Lung (tissue), 17 donors: ENCODE measurements at places on chromosomes 13 and 19. TPM values are rescaled to one million over a fixed set of nuclear protein-coding genes. Genes with fewer than 3 reads are reported as not detected.

The KCNC3 gene
- 13.2 TPM for total RNA-seq

The CYP4F8 gene
- not detected for total RNA-seq

The KIR3DL2 gene
- 0.09 TPM for total RNA-seq

The TNNT1 gene
- total RNA-seq = 4.1 TPM

The C19orf67 gene
- 1.0 TPM for total RNA-seq

The TEKTIP1 gene
- total RNA-seq = 0.74 TPM

The PPM1N gene
- 0.37 TPM for total RNA-seq

GRCh38 chr13:47408546-47409319 lies 511.9 kb upstream of the HTR2A start:
- no peak for DNase-seq
- no peaks in the 10 kb centered on the region for H3K27me3 ChIP-seq
- no peak overlapping the region for H3K27ac ChIP-seq
- H3K4me1 ChIP-seq = no peaks in the 10 kb centered on the region
- H3K36me3 ChIP-seq = no peaks in the 10 kb centered on the region

GRCh38 chr13:76512721-76513145 lies 373.5 kb downstream of the KCTD12 start:
- no peaks in the 10 kb centered on the region for H3K4me1 ChIP-seq
- DNase-seq = peak; percentile 20
- H3K27ac ChIP-seq = no peak overlapping the region
- no peak overlapping the region for H3K4me3 ChIP-seq
- no peaks in the 10 kb centered on the region for H3K27me3 ChIP-seq
- H3K36me3 ChIP-seq = no peaks in the 10 kb centered on the region

GRCh38 chr19:38319421-38320258 lies at the start of gene KCNK6:
KCNK6 (plus strand) TSS chr19:38319845; CDS start chr19:38319951, 106 bp downstream.
- no peak within 1 kb of the TSS for H3K27ac ChIP-seq
- H3K36me3 ChIP-seq = no peaks in the 10 kb centered on the region
- peaks cover 10% of the 10 kb centered on the region for H3K4me1 ChIP-seq
- DNase-seq = peak; percentile 68

DNA sequence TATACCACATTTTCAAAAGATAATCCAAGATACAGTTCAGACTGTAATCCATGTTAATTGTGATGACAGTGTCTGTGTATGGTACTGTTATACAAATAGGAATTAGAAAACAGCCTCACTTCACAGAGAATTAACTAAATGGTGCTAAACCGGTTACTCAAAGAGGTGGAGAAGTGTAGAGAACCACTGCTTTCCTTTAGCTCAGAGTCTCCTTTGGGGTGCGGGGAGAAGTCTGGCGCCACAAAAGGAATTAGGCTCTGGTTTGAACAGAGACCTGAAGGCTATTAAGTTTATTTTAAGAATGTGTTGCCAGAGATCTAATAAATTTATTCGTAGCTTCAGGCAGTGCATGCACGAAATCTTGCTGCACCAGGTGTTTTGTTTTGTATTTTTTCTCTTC lies 65.8 kb downstream of the FREM2 start:
- H3K4me3 ChIP-seq = no peak overlapping the region
- no peaks in the 10 kb centered on the region for H3K27me3 ChIP-seq
- no peak overlapping the region for H3K27ac ChIP-seq
- H3K4me1 ChIP-seq = no peaks in the 10 kb centered on the region
- no peak for DNase-seq

- no peaks in the 10 kb centered on the region for H3K27me3 ChIP-seq
- no peaks in the 10 kb centered on the region for H3K36me3 ChIP-seq
- peaks cover 9% of the 10 kb centered on the region for H3K4me1 ChIP-seq
- peak; percentile 96 for DNase-seq
- H3K27ac ChIP-seq = no peak overlapping the region
Observed at GRCh38 chr13:98893371-98893770, 84.5 kb downstream of the DOCK9 start.

DNA sequence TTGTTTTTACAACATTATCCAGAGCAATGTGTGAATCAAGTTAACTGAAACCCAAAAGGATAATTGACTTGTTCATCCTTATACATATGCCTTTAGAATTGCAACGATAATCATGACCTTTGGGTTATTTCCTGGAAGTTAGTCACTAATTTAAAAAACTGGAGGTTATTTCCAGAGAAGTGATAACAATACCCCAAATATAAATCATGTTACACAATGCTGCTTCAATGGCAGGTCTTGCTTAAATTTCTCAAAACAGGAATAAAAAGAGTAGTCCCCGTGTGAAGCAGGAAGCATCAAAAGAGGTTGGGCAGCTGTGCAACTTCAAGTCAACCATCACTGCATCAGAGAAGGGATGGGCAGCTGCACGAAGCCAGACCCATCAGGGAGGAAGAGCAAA lies 134.4 kb downstream of the EFNB2 start:
- H3K4me3 ChIP-seq = no peak overlapping the region
- no peaks in the 10 kb centered on the region for H3K36me3 ChIP-seq
- no peaks in the 10 kb centered on the region for H3K4me1 ChIP-seq
- no peak overlapping the region for H3K27ac ChIP-seq
- DNase-seq = no peak

DNA sequence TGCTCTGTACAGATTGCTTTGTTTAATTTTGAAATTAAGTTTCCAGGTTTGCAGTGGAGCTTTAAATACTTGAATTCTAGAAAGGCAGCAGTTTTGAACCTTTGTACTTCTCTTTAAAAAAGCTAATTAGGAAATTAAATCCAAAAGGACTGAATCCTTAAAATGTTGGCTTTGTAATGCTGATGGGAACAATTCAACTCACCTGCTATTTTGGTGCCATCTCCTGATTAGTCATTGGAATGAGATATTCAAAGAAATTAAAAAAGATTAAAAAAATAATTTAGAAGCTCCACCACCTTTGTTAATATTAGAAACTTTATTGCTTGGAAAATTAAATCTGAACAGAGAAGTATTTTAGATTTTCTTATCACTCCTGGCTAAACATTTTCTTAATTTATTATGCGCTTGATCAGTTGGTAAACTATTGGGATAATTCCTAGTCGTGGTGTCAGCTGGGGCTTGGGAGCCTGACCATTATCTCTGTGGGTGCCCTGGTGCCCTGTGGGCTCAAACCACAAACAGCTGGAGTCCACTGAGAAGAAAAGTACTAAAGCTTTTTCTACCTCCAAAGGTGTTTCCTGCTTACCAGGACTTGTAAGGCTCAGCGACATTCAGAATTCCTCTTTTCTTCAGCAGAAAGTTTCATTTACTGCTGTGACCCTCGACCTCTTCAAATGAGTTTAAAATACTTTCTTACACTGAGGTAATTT lies 540.4 kb downstream of the DIAPH3 start:
- H3K36me3 ChIP-seq = no peaks in the 10 kb centered on the region
- no peak overlapping the region for H3K27ac ChIP-seq
- H3K27me3 ChIP-seq = no peaks in the 10 kb centered on the region
- DNase-seq = no peak
- no peak overlapping the region for H3K4me3 ChIP-seq
- no peaks in the 10 kb centered on the region for H3K4me1 ChIP-seq

DNA sequence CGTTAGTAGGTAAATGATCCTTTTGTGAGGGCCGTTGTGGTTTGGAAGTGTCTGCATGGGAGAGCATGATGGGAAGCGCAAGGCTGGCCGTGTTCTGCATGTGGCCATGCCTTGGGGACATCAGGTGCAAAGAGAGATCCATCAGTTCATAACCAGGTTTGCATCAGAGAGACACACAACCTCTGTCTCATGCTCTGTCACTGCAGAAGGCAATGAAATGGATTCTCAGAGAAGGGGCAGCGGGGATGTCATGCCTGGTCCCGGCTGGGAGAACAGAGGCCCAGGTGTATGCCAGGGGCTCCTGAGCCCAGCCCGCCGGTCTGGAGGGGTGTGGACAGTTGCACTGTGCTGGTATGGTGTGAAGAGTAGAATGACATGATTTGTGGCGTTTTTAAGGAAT lies 60.2 kb downstream of the GGACT start:
- no peak overlapping the region for H3K27ac ChIP-seq
- DNase-seq = no peak
- peaks cover 14% of the 10 kb centered on the region for H3K36me3 ChIP-seq
- H3K4me1 ChIP-seq = no peaks in the 10 kb centered on the region
- H3K27me3 ChIP-seq = no peaks in the 10 kb centered on the region
- no peak overlapping the region for H3K4me3 ChIP-seq

GRCh38 chr19:18261474-18261873 lies 12.8 kb downstream of the IQCN start:
- peaks cover 41% of the 10 kb centered on the region for H3K36me3 ChIP-seq
- no peaks in the 10 kb centered on the region for H3K27me3 ChIP-seq
- no peak overlapping the region for H3K4me3 ChIP-seq
- H3K27ac ChIP-seq = no peak overlapping the region
